Thymus (tissue), 14 donors: ENCODE measurements at places on chromosomes 1 and 21. TPM values are rescaled to one million over a fixed set of nuclear protein-coding genes. Genes with fewer than 3 reads are reported as not detected.
A peak's percentile ranks its signal among the peaks of the same experiment; 100 is the strongest.

RNU1-4 gene
- not detected for polyA plus RNA-seq

TMEM82 gene
- not detected for polyA plus RNA-seq

DNA sequence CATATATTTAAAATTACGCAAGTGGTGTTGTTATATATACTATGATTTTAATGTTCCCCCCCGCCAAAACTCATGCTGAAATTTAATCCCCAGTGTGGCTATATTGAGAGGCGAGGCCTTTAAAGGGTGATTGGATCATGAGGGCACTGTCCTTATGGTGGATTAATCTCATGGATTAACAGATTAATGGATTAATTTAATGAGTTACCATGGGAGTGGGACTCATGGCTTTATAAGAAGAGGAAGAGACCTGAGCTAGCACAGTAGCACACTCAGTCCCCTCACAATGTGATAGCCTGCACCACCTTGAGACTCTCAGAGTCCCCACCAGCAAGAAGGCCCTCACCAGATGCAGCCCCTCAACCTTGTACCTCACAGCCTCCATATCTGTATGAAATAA lies 34.8 kb downstream of the C1orf198 start:
- H3K36me3 ChIP-seq: no peaks in the 10 kb centered on the region
- no peaks in the 10 kb centered on the region for H3K27me3 ChIP-seq
- DNase-seq: no peak
- H3K27ac ChIP-seq: no peak overlapping the region

DNA sequence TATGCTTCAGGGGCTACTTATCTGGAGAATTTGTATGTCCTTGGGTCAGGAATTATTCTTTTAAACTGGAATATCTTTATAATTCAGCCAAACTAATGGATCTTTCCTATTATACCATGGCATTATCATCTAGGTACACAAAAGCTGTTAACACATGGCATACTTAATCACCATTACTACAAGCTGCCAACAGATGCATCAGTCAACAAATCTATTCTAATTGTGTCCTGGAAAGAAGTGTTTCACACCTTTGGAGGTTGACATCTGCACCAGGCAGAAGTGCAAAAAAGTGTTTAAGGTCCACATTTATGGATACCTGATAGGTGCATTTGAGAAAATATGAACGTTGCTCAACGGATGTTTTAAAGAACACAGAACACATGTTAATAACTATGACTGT lies 470.2 kb upstream of the ADGRL2 start:
- no peaks in the 10 kb centered on the region for H3K4me1 ChIP-seq
- no peak overlapping the region for H3K27ac ChIP-seq
- no peaks in the 10 kb centered on the region for H3K27me3 ChIP-seq
- H3K4me3 ChIP-seq: no peak overlapping the region

TNFRSF9 gene
- 12.0 TPM for polyA plus RNA-seq

GRCh38 chr1:47934243-47934805 lies 62.9 kb downstream of the TRABD2B start:
- no peak for DNase-seq
- no peaks in the 10 kb centered on the region for H3K36me3 ChIP-seq
- H3K4me3 ChIP-seq: no peak overlapping the region
- H3K27ac ChIP-seq: no peak overlapping the region

GRCh38 chr1:159917533-159918351 lies 7.6 kb downstream of the TAGLN2 start:
- peak overlapping the region; percentile 56 for H3K27ac ChIP-seq
- no peaks in the 10 kb centered on the region for H3K27me3 ChIP-seq
- no peak for DNase-seq
- H3K4me1 ChIP-seq: peaks cover 73% of the 10 kb centered on the region

AQP10 gene
- polyA plus RNA-seq: 0.09 TPM

GRCh38 chr1:212287261-212287895 lies 2.2 kb downstream of the PPP2R5A start:
- no peaks in the 10 kb centered on the region for H3K27me3 ChIP-seq
- no peak for DNase-seq
- H3K27ac ChIP-seq: peak overlapping the region; percentile 38
- H3K36me3 ChIP-seq: no peaks in the 10 kb centered on the region

- H3K4me3 ChIP-seq: no peak overlapping the region
- no peaks in the 10 kb centered on the region for H3K4me1 ChIP-seq
- no peaks in the 10 kb centered on the region for H3K36me3 ChIP-seq
- no peak for DNase-seq
- H3K27me3 ChIP-seq: no peaks in the 10 kb centered on the region
These were observed 75.7 kb downstream of the DISC1 start for GRCh38 chr1:231702331-231702730.

TRIM67 gene
- 0.05 TPM for polyA plus RNA-seq

DNA sequence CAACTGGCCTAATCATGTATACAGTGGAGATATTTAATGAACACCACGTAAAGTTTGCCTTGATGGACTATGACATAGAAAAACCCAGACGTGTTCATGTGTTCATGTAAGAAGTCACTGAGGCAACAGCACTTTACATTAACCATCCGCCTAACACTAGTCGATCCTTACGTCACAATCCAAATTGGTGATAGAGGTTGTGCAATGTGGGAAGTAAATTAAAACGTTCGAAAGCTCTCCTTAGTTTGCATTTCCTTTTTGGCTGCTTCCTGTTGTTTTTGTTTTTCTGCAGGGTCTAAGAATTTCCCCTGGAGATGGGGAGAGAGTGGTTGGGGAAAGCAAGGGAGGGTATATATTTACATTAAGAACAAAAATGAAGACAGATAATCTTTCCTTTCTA lies 587.5 kb upstream of the ADGRL2 start:
- H3K27ac ChIP-seq: no peak overlapping the region
- H3K4me1 ChIP-seq: no peaks in the 10 kb centered on the region
- DNase-seq: no peak
- H3K27me3 ChIP-seq: no peaks in the 10 kb centered on the region
- H3K4me3 ChIP-seq: no peak overlapping the region

GRCh38 chr1:59292562-59292961 lies 4.3 kb upstream of the FGGY start:
- H3K4me3 ChIP-seq: no peak overlapping the region
- no peak for DNase-seq
- no peaks in the 10 kb centered on the region for H3K27me3 ChIP-seq

- peak within 1 kb of the TSS; percentile 95 for H3K27ac ChIP-seq
- H3K4me3 ChIP-seq: peak within 1 kb of the TSS; percentile 96
- no peaks in the 10 kb centered on the region for H3K27me3 ChIP-seq
- peaks cover 10% of the 10 kb centered on the region for H3K4me1 ChIP-seq
- DNase-seq: peak; percentile 98
- H3K36me3 ChIP-seq: no peaks in the 10 kb centered on the region
These were observed at the start of gene GNAI3 for GRCh38 chr1:109548321-109549267. TSS of gene GNAI3 (plus strand) at chr1:109548615. CDS start at chr1:109548721, 106 bp downstream.

SLFNL1 gene
- 0.82 TPM for polyA plus RNA-seq

GRCh38 chr1:24301785-24302175 lies 17.4 kb upstream of the GRHL3 start:
- no peaks in the 10 kb centered on the region for H3K36me3 ChIP-seq
- no peak overlapping the region for H3K4me3 ChIP-seq
- H3K4me1 ChIP-seq: no peaks in the 10 kb centered on the region
- H3K27me3 ChIP-seq: no peaks in the 10 kb centered on the region
- no peak for DNase-seq
- H3K27ac ChIP-seq: no peak overlapping the region

- peaks cover 3% of the 10 kb centered on the region for H3K4me1 ChIP-seq
- no peak overlapping the region for H3K4me3 ChIP-seq
- DNase-seq: no peak
These were observed 17.0 kb downstream of the TNFRSF25 start for GRCh38 chr1:6448749-6449631.

- H3K27ac ChIP-seq: no peak overlapping the region
- no peaks in the 10 kb centered on the region for H3K4me1 ChIP-seq
- H3K4me3 ChIP-seq: no peak overlapping the region
- DNase-seq: no peak
These were observed 30.1 kb downstream of the LDLRAD1 start for GRCh38 chr1:53987880-53988279.

- H3K27ac ChIP-seq: no peak overlapping the region
- no peaks in the 10 kb centered on the region for H3K36me3 ChIP-seq
- no peaks in the 10 kb centered on the region for H3K4me1 ChIP-seq
- no peaks in the 10 kb centered on the region for H3K27me3 ChIP-seq
These were observed 93.2 kb downstream of the CCDC185 start for GRCh38 chr1:223486366-223486765.

GRCh38 chr1:10179406-10180091 lies 30.8 kb upstream of the KIF1B start:
- no peaks in the 10 kb centered on the region for H3K27me3 ChIP-seq
- no peak overlapping the region for H3K27ac ChIP-seq
- DNase-seq: no peak

RNU1-2 gene
- not detected for polyA plus RNA-seq

DNA sequence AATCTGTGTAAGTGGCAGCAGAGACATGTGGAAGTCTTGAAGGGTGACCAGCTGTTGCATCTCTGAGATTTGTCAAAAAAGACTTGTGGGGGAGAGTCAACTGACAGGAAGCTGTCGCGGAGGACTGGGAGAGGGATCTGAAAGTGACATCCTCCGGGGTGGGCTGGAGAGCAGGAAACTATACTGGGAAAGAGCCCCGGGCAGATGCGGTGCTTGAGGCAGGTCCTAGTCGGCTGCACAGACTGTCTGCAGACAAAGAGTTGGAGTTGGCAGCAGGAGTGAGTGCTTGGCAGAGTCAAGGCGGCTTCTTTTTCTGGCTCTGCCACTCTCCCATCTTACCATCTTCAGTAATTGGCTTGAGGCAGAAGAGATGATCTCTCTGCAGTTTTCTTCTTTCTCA lies 294.0 kb upstream of the C1orf87 start:
- no peaks in the 10 kb centered on the region for H3K36me3 ChIP-seq
- no peaks in the 10 kb centered on the region for H3K27me3 ChIP-seq
- H3K4me1 ChIP-seq: no peaks in the 10 kb centered on the region
- DNase-seq: no peak
- no peak overlapping the region for H3K4me3 ChIP-seq

DNA sequence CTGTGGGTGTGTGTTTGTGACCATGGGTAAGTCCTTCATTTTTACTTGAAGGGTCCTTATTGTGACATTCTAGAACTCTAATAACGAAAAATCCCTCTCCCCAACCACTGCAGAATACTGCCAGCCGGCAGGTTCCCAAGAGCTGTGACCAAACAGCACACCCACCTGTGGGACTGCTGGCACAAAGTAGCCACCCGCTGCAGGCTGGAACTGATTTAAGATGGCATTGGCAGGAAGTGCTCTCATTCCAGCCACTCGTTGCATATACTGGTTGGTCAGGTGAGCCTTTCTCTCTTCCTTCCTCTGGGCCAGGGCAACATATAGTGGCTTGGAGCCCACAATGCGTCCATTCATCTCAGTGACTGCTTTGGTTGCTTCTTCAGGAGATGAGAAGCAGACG lies 11.6 kb downstream of the PABPC4 start:
- peaks cover 79% of the 10 kb centered on the region for H3K36me3 ChIP-seq
- no peak overlapping the region for H3K27ac ChIP-seq
- no peak for DNase-seq
- no peaks in the 10 kb centered on the region for H3K27me3 ChIP-seq
- H3K4me1 ChIP-seq: no peaks in the 10 kb centered on the region

- H3K27me3 ChIP-seq: no peaks in the 10 kb centered on the region
- no peak overlapping the region for H3K4me3 ChIP-seq
- no peak overlapping the region for H3K27ac ChIP-seq
- DNase-seq: no peak
- peaks cover 32% of the 10 kb centered on the region for H3K4me1 ChIP-seq
- H3K36me3 ChIP-seq: peaks cover 30% of the 10 kb centered on the region
These were observed 12.1 kb downstream of the PGBD2 start for GRCh38 chr1:248918131-248918530.

CELA2A gene
- 0.41 TPM for polyA plus RNA-seq

GRCh38 chr1:107534632-107535031 lies 393.8 kb downstream of the NTNG1 start:
- H3K27me3 ChIP-seq: no peaks in the 10 kb centered on the region
- H3K4me3 ChIP-seq: no peak overlapping the region
- H3K27ac ChIP-seq: no peak overlapping the region
- H3K4me1 ChIP-seq: peaks cover 35% of the 10 kb centered on the region
- DNase-seq: no peak
- no peaks in the 10 kb centered on the region for H3K36me3 ChIP-seq

WNT9A gene
- polyA plus RNA-seq: 2.9 TPM

DNA sequence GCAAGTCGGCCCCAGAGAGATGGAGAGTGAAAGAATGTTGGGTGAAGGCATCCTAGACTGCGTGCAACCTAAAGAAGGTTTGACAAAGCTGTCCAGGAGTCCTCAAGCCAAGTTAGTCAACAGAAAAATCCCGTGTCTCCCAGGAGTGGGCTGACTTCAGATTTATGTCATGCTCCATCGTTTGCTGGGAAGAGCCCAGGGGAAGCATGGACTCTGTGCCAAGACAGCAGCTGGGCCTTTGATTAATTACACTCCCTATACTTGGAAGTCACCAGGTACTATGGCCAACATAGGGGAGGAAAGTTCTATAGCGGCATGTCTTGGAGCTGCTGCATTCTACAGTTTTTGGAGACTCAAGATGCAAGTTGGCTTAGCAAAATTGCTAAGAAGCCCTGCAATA lies 247.4 kb downstream of the KAZN start:
- no peak overlapping the region for H3K27ac ChIP-seq
- no peaks in the 10 kb centered on the region for H3K36me3 ChIP-seq
- H3K27me3 ChIP-seq: no peaks in the 10 kb centered on the region
- H3K4me3 ChIP-seq: no peak overlapping the region
- no peaks in the 10 kb centered on the region for H3K4me1 ChIP-seq
- DNase-seq: no peak

PHGDH gene
- 13.4 TPM for polyA plus RNA-seq

KRTAP19-1 gene
- polyA plus RNA-seq: 0.14 TPM

DNA sequence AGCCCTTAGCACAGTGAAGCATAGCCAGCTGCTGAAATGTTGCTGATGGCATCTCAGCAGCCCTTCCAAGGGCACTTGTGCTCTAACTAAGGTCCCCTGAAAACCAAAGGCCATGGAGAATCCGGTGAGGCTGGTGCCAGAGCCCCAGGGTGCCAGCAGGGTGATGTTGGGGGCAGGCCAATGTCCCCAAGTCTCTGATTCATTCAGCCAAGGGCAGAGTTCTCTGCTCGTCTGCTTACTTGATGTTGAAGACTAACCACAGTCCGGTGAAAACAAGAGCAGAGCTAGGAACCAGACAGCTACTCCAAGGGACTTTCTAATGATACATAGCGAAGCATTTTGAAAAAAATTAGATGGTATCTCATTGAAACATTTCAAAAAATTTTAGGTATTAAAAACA lies 149.8 kb downstream of the ZZZ3 start:
- no peaks in the 10 kb centered on the region for H3K36me3 ChIP-seq
- no peaks in the 10 kb centered on the region for H3K4me1 ChIP-seq
- no peak overlapping the region for H3K27ac ChIP-seq
- DNase-seq: no peak
- no peaks in the 10 kb centered on the region for H3K27me3 ChIP-seq

- no peaks in the 10 kb centered on the region for H3K4me1 ChIP-seq
- H3K27ac ChIP-seq: no peak overlapping the region
- no peak overlapping the region for H3K4me3 ChIP-seq
- no peaks in the 10 kb centered on the region for H3K27me3 ChIP-seq
These were observed 290.4 kb downstream of the KCNT2 start for GRCh38 chr1:196317535-196318522.

- H3K4me1 ChIP-seq: no peaks in the 10 kb centered on the region
- H3K4me3 ChIP-seq: no peak overlapping the region
- no peak for DNase-seq
These were observed 325.4 kb downstream of the CHRM3 start for GRCh38 chr1:239711768-239712167.
